ENCODE measurements at places on chromosomes 4 and X.

GRCh38 chr4:89741768-89742167 lies 95.2 kb downstream of the SNCA start:
- DNase-seq, result no peak

- no peak for DNase-seq
Observed at GRCh38 chr4:100461807-100462605, 55.8 kb downstream of the EMCN start.

- DNase-seq, result no peak
Observed at GRCh38 chr4:791252-791897, 34.6 kb downstream of the CPLX1 start.

- no peak for DNase-seq
Observed at GRCh38 chrX:22351966-22352365, 79.3 kb downstream of the CBLL2 start.

- no peak for DNase-seq
Observed at GRCh38 chr4:94208266-94208665, 601 bp downstream of the SMARCAD1 start.

GRCh38 chr4:109298279-109299010 lies 4.0 kb downstream of the COL25A1 start:
- DNase-seq, result no peak

DNA sequence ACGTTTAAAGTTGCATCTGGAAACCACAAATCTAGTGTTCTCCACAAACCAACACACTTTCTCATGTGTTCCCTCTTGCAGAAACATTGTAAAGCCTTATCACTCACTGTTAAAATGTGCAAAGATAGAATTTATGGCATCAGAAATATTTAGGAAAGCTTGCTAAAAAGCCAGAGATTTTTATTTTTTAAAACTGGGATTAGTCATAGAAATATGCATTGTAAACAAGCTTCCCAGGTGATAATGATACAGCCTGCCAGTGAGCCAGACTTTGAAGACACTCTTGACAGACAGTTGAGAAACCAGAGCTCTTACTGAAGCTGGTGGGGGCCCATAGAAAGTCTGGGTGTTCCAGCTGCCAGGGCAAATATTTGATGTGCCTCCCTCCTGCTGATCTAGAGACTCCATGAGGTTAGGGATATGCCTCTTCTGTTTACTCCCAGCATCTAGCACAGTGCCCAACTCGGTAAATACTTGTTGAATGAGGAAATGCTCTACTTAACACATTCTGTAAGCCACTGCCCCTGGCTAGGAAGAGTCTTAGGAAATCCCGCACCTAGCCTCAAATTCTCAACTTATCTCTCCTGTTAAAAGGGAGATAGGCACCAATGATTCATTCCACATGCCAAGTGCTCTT lies 179.0 kb upstream of the RASGEF1B start:
- peak; percentile 15 for DNase-seq

GRCh38 chr4:126271292-126271691 lies 956.5 kb downstream of the FAT4 start:
- DNase-seq, result no peak
